ENCODE measurements at places on chromosomes 16 and 17.

GRCh38 chr17:75313941-75314551 is 24.8 kb upstream of the SLC25A19 start:
- DNase-seq = no peak

GRCh38 chr17:29661213-29661612 is 38.5 kb upstream of the CORO6 start:
- DNase-seq = no peak

DNA sequence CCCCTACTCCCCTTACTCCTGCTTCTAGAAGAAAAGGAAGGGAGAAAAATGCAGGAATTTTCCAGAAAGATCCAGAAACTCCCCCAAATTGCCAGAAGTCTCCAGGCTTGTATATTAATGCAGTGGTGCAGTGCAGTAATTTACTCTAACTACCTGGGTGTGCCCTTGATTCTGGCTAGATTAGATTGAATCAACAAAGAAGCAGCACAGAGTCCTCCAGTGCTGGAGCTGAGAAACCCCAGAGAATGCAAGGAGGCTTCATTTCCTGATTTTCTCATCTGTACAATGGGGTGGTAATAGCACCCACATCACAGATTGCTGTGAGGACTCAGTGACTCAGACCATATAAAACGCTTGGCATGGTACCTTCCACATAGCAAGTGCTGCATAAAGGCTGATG is 247.3 kb upstream of the RPL38 start:
- no peak for DNase-seq

DNA sequence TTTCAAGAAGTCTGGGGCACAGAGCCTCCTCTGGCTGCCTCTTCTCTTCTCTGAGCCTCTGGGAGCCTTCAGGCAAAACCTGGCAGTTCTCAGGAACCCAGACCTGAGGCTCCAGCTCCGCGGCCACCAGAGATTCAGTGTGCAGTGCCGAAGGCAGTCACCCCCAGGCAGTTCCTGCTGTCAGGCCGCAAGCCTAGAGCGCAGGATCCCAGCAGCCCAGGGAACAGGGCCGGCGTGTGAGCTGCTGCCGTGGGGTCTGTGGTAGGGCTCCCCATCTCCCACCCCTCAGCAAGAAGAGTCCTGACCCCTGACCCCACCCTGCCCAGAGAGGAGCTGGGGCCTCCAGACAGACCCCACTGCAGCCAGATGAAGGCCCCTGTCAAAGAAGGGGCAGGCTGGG is 78.2 kb downstream of the AMFR start:
- DNase-seq = no peak

GRCh38 chr17:9206741-9207332 is 185.5 kb downstream of the NTN1 start:
- DNase-seq = no peak

GRCh38 chr16:89472711-89473075 is 17.7 kb downstream of the ANKRD11 start:
- DNase-seq = no peak

- no peak for DNase-seq
These were observed 2.3 kb downstream of the STX1B start for GRCh38 chr16:31008149-31008548.

- no peak for DNase-seq
These were observed 158.1 kb upstream of the ASIC2 start for GRCh38 chr17:33451221-33451620.

DNA sequence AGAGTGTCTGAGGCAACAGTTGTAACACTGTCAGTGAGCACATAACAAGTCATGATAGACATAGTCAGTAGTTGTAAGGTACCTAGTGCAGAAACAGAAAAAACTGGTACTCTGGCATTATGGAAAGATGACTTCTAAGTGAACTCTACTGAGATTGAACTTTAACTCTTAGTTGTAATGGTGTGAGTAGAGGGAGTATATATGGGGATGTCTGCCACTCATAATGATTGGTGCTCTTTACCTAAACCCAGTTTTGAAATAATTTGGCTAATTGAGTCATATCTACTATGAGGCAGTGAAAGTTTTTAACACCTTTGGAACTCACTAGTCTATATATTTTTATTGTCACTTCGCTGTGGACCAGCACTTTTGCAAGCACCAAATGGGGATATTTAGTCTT is 6.6 kb downstream of the NLK start:
- DNase-seq = no peak

DNA sequence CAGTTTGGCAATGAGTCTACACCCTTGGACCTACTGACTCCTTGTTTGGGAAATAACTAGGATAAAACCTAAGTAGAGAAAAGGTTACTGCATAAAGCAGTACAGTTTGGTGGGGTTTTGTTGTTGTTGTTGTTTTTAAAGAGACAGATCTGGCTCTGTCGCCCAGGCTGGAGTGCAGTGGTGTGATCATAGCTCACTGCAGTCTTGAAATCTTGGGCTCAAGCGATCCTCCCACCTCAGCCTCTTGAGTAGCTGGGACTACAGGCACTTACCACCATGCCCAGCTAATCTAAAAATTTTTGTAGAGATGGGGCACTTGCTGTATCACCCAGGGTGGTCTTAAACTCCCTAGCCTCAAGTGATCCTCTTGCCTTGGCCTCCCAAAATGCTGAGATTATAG is 1.2 kb downstream of the PDP2 start:
- no peak for DNase-seq

GRCh38 chr17:9842057-9842758 is 16.5 kb downstream of the GLP2R start:
- DNase-seq = no peak

DNA sequence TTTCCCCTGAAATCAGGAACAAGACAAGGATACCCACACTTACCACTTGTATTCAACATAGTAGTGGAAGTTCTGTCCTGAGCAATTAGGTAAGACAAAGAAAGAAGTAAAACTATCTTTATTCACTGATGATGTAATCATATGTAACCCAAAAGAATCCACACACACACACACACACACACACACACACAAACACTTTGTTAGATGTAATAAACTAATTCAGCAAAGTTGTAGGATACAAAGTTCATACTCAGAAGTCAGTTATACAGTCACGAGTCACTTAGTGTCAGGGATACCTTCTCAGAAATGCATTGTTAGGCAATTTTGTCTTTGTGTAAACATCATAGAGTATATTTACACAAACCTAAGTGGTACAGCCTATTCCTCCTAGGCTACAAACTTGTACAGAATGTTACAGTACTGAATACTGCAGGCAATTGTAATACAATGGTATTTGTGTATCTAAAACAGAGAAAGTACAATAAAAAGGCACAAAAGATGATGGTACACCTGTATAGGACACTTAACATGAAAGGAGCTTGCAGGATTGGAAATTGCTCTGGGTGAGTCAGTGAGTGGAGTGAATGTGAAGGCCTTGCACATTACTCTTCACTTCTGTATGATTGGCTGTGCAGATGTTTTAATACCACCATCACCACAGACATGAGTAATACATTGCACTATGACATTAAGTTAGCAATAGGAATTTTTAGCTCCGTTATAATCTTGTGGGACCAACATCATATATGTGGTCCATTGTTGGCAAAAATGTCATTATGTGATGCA is 370.1 kb downstream of the ZFHX3 start:
- DNase-seq = no peak

DNA sequence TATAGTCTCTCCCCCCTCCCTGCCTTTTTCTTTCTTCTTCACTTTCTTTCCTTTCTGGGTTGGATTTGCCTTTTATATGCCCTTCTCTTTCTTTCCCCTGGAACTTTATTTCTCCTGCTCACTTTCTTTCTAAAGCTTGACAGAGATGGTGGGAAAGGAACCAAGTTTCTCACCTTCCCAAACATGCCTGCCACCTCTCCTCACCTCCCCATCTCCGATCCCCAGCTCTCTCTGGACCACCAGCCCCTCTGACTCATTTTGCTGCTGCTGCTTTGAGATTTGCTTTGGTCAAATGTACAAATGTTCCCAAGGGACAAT is 6.7 kb upstream of the LHX1 start:
- DNase-seq = no peak

DNA sequence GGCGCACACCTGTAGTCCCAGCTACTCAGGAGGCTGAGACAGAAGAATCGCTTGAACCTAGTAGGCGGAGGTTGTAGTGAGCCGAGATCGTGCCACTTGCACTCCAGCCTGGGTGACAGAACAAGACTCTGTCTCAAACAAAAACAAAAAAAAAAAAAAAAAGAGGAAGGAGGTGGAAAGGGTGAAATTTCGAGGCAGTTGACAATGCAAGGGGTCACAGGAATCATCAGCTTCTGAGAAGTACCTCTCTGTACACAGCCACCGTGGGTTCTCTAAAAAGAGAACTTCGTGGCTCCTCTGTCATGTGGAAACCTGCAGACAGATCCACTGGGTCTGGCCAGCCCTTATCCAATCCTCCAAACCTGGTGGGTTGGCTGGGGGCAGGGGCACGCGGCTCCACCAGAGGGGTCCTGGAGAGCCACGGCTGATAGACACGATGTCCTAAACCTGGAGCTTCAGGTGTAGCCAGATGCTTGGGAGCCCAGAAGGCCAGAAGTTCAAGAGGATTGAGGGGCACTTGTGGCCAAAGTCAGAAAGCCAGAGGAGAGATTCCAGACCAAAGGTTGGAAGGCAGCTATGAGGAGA is 540 bp upstream of the CD300LF start:
- DNase-seq = no peak

DNA sequence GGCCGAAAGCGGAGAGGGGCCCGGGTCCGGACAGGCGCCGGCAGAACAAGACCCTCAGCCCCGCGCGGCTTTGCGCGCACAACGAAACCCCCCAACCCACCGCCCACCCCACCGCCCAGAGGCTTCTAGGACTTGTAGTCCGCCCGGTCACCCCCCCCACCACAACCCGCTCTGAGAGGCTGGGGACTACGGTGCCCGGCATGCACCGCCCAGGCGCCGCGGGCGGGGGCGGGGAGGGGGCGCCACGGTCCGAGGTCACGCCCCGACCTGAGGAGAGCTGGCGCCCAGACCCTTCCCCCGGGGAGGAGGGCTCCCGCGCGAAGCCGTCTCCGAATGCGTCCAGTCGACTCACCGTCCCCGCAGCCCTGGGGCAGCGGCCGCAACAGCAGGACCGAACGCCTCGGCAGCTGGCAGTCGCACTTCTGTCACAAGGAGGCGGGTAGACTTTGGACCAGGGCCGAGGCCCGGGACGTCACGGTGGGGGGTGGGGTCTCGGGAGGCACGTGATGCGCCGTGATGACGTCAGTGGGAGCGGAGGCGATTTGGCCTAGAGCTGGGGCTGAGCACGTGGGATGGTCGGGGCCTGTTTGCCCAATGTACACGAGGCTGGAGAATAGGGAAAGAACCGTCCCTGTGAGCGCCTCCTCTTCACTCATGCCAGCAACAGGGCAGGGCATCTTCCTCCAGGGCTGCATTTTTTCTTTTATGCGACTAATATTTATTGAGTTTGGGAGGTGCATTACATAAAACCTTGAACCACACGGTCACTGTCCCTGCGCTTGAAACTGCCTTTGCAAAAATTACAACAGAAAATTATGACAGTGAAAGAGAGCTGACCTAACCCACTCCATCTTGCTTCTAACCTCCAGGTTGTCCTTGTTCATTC is at the start of gene CDIP1:
Gene CDIP1 (minus strand): TSS at position 424 of the 886 bp plus-strand sequence. CDS start 24,643 bp downstream, outside the sequence.
- DNase-seq = peak; percentile 96

- no peak for DNase-seq
These were observed 153.3 kb downstream of the WWOX start for GRCh38 chr16:78252757-78253156.

DNA sequence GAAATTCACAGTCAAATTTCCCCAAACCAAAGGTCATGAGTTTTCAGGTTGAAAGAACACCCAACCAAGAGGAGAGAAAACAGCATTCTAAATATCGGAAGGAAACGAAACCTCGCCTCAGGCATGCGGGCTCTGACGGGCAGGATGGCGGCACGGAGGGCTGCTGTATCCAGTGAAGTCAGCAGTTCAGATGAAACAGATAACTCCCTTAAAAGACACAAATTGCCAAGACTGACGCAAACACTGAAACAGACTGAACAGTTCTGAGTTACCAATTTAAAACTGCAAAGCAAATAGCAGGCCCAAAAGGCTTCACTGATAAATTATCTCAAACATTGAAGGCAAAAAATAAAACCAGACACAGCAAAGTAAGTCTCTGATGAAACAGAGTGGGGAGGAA is 20.6 kb upstream of the CDH15 start:
- no peak for DNase-seq

GRCh38 chr16:28591355-28591754 is 5.5 kb downstream of the SULT1A2 start:
- DNase-seq = no peak

DNA sequence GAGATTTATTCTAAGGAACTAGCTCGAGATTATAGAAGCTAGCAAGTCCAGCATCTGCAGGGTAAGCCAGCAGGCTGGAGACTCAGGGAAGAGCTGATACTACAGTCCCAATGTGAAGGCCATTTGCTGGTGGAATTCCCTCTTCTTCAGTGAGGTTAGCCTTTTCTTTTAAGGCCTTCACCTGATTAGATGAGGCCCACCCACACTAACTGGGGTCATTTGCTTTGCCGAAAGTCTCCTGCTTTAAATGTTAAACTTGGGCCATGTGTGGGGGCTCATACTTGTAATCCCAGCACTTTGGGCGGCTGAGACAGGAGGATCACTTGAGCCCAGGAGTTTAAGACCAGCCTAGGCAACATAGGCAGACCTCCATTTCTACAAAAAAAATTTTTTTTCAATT is 168.3 kb downstream of the LGALS9B start:
- DNase-seq = no peak

All from hindlimb muscle (tissue), 1 donor.